Upper lobe of right lung (tissue), 1 donor: ENCODE measurements at places on chromosomes 16 and 17. TPM values are rescaled to one million over a fixed set of nuclear protein-coding genes. Genes with fewer than 3 reads are reported as not detected.

The TBX4 gene
- 28.6 TPM for total RNA-seq

The PRSS21 gene
- 17.1 TPM for total RNA-seq

The C1QTNF8 gene
- not detected for total RNA-seq

The RNF112 gene
- total RNA-seq: 1.6 TPM

The SPNS3 gene
- total RNA-seq: 0.87 TPM

The PIK3R6 gene
- 2.7 TPM for total RNA-seq

The ZNF205 gene
- total RNA-seq: 11.7 TPM

The SEZ6L2 gene
- total RNA-seq: 11.9 TPM

DNA sequence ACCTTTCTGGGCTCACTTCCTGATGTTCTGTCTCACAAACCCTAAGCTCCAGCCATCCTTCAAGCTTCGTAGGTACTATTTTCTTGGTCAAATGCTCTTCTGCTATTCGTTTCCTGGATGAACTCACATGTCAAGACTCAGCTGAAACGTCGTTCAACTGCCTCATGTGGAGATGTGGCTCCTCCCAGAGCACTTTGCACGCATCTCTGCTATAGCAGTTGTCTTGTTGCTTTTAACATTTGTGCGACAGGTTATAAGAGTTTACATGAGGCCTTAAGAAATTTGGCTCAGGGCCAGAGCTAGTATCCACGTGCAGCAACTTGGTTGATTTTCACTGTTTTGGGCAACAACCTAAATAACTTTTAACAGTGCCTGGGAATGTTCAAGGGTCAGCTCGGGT is 2.8 kb upstream of the KRT40 start:
- H3K36me3 ChIP-seq: no peaks in the 10 kb centered on the region
- no peak for DNase-seq
- H3K27me3 ChIP-seq: peaks cover 7% of the 10 kb centered on the region

GRCh38 chr17:3385869-3386816 is at the start of gene OR3A2:
TSS of gene OR3A2 (minus strand) at chr17:3386308.
- H3K36me3 ChIP-seq: no peaks in the 10 kb centered on the region
- H3K27ac ChIP-seq: no peak within 1 kb of the TSS
- no peak for DNase-seq

GRCh38 chr17:17545031-17545820 is 46.3 kb downstream of the PEMT start:
- no peaks in the 10 kb centered on the region for H3K36me3 ChIP-seq
- no peak overlapping the region for H3K27ac ChIP-seq
- H3K4me1 ChIP-seq: peaks cover 3% of the 10 kb centered on the region
- H3K27me3 ChIP-seq: no peaks in the 10 kb centered on the region
- DNase-seq: no peak

DNA sequence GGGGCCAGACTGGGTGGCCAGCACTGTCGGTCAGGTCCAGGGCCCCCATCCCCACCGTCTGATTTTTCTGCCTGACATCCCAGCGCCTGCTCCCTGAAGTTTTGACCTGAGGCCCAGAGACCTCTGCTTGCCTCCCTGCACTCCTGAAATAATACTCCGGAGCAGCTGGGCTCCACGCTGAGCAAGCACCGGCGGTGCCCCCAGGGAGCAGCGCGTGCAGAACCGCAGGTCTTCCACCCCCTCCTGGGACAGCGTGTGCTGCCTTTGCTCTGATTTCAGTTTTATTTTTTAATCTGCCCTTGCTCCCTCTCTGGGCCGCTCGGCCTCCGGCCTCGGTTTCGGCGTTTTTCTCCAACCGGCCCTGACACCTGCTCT is 132.4 kb upstream of the GSE1 start:
- H3K4me3 ChIP-seq: no peak overlapping the region
- H3K27ac ChIP-seq: no peak overlapping the region
- no peaks in the 10 kb centered on the region for H3K36me3 ChIP-seq
- H3K27me3 ChIP-seq: no peaks in the 10 kb centered on the region
- H3K4me1 ChIP-seq: no peaks in the 10 kb centered on the region

DNA sequence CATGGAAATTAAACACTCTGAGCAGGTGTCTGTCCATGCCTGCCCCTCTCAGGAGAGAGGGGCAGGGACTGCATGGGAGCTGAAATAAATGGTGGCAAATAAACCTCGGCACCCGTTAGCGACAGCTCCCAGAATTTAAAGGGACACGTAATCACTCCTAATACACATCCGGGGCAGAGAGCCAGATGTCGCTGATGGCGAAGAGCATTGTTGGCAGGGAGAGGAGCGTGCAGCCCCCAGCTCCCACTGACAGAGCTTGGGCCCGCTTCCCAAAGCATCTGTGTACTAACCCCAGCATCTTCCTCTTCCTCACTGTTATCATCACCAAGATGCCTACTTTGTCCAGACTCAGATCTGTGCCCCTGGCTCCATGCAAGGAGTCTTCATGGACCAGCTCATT is 85.8 kb downstream of the IRX5 start:
- no peak overlapping the region for H3K4me3 ChIP-seq
- H3K4me1 ChIP-seq: no peaks in the 10 kb centered on the region
- no peak overlapping the region for H3K27ac ChIP-seq
- no peak for DNase-seq
- H3K36me3 ChIP-seq: no peaks in the 10 kb centered on the region

DNA sequence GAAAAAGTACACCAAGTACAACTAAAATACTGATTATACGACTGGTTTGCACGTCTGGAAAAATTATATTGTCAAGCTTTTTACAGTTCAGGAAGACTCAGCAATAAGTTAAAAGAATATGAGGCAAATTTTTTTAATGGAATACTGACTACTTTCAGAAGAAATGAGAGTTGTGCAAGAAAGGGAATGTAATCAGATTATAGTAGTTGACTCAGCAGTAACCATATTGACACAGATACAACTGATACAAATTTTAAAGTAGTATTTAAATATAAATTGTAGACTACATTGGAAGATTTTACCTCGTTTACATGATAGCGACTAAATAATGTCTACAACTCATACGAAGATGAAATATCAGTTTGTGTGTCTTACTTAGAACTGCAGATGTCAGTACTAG is 16.7 kb downstream of the ASGR2 start:
- no peak for DNase-seq
- H3K27ac ChIP-seq: no peak overlapping the region
- H3K27me3 ChIP-seq: no peaks in the 10 kb centered on the region
- H3K4me1 ChIP-seq: no peaks in the 10 kb centered on the region
- no peaks in the 10 kb centered on the region for H3K36me3 ChIP-seq
